ENCODE measurements at places on chromosomes 2 and 18.

DNA sequence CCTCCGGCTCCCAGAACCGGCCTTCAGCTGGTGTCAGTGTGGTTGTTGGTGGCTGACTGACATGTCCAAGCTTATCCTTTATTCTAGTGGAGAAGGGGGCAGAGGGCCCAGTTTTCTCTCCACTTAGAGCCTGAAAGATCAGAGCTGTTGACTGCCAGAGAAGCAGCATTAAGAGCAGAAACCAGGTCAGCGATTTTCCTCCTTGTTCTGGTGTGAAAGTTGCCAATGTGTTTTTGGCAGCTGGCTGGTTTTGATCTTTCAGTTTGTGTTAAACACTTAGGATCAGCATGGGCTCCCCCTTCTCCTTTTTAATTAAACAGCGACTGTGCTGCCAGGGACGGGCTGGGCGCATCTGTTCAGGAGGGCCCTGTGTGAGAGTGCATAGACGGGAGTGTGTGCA lies 100.9 kb downstream of the ASAP2 start:
- DNase-seq: no peak

- peak; percentile 48 for DNase-seq
Observed at GRCh38 chr2:54528311-54528955, 72.3 kb downstream of the SPTBN1 start.

DNA sequence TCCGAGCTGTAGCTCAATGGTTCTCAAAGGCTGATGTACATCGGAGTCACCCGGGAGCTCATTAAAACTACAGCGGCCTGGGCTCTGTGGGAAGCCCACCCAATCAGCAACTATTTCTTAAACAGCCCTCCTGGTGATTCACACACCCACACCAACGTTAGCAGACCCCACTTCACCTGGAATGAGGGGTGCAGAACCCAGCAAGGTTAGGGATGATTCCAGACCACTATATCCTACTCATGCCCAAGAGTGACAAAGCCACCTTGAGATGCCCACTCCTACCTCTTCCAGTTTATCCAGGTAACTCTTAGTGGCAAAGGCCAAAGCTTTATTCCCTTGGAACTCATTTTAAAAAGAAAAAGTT lies 149.7 kb downstream of the RHBDD1 start:
- no peak for DNase-seq

DNA sequence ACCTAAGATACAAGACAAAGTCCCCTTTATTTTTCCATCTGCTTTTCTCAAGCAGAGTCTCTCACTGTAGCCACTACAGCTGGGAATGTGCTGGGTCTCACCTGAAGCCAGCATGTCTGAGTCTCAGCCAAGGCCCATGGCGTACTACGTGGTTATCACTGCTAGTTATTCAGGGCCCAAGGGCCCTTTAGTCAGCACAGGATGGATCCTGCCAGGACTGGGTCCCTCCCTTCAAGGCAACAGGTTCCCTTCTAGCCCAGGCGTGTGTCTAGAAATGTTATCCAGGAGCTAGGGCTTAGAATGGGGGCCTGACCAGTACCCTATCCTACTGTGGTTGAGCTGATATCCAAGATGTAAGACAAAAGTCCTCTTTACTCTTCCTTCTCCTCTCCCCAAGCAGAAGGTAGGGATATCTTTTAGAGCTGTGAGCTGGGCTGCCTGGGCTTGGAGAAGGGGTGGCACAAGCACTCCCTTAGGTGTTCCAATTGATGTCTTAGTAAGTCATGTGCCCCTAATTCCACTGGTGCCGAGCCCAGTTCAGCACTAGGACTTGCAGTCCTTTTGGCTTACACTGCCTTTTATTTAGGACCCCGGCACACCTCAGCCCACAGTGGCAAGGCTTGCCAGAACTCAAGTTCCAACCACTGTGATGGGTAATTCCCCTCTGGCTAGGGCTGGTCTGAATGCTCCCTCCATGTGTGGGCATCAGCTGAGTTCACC lies 17.7 kb downstream of the VPS54 start:
- DNase-seq: no peak

GRCh38 chr2:133503323-133503722 lies 64.9 kb downstream of the NCKAP5 start:
- no peak for DNase-seq

DNA sequence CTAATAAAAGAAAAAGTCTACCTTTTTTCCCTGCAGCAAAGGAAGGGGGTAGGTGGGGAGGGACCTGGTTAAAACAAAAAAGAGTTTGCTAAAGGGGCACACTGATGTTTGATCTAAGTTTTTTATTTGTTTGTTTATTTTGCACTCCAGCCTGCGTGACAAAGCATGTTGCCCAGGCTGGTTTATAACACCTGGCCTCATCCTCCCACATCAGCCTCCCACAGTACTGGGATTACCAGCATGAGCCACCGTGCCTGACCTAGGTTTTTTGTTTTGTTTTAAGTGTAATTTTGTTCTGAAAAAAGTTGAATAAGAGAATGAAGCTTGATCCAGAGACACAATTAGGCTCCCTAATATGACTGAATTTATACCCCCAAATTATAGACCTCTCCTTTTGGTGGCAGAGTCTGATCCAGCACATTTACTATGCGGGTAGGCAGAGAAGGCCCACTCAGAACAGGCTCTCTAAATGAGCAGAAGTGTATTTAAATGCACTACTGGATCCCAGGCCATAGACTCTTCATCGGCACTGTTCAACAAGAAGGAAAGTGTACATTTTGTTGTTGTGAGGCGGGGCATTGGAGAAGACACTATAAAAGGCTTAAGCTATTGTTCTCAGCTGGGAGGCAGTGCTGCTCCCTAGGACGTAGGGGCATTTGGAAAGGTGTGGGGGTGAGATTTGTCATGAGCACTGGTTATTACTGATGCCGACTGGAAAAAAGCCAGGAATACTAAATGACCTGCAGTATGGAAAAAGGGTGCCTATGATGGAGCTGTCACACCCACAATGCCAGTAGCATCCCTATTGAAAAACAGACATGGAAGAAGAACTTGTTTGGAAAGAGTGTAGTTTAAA lies 32.4 kb downstream of the MRPS9 start:
- no peak for DNase-seq
